ENCODE measurements at places on chromosomes 7 and 10.

DNA sequence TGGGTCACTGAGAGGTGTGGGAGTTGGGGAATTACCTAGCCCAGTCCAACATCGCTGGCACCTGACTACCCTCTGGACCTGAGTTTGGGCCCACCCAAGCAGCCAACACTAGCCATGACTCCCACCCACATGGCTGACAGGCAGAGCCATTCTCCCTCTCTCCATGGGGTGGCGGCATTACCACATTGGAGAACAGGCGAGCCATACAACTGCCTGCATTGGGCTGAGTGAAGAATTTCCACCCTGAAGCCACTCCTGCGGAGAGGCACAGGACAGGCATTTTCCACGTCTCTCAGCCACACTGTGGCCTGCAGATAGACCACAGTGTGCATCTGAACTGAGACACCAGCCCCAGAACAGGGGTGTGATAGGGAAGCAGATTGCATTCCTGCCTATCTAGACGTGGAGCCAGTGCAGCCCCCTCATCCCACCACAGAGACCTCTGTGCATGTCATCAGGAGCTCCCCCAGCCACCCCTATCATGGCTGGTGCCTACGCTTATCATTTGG lies 58.2 kb upstream of the ANTXRL start:
- DNase-seq: peak; percentile 44

DNA sequence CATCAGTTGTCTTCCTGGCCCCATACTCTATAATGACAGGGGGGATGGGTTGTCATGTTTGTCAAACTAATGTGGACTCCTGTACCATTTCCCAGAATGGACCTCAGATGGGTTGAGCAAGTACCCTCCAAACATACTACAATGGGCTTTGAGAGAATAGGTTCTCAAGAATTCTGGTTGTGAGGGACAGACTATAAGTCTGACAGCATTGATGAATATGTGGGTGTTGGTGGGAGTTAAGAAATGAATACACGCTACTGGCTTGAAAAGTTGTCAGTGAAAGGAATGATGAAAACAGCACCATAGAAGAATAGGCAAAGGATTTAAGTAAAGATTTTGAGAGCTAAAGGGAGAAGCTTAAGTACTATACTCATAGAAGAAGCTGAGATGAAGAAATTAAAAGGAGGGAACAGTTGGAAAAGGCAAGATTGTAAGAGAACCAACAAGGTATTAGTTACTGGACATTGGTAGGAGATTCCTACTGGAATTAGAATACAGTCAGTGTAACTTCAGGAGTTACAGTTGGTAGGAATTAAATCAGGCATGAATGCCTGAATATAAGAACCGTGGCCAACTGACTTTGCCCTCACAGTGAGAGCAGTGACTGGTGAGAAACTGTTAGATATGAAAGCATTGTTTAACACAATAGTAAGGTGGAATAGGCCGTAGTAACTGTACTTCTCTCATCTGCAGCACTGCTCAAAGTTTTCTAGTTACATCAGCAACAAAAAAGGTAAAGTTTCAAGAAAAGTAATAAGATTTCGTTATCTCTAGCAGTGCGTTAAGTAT lies 86.3 kb downstream of the LCOR start:
- DNase-seq: no peak

- DNase-seq: peak; percentile 12
Measured at GRCh38 chr7:81990395-81990794, 220.5 kb upstream of the HGF start.

DNA sequence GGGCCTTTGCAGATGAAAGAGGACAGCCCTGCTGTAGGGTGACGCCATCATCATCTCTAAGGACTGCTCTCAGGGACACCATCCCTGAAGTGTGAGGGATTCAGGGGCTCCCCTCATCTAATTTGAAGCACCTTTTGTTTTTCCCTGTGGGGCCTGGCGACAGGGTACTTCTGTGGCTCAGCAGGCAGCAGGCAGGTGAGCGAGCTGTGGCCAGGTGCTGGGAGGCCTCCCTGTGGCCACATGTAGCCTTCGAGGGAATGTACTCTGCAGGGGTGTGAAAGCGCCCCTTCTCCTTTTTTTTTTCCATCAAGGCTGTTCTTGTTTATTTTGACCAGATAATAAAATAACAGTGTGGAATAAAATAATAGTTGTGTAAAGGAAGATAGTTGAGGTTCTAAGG lies 118.2 kb upstream of the DPP6 start:
- DNase-seq: no peak

GRCh38 chr7:130277763-130278643 lies 11.3 kb downstream of the CPA2 start:
- DNase-seq: peak; percentile 44

GRCh38 chr10:79615577-79615976 lies 4.8 kb downstream of the SFTPA1 start:
- no peak for DNase-seq

DNA sequence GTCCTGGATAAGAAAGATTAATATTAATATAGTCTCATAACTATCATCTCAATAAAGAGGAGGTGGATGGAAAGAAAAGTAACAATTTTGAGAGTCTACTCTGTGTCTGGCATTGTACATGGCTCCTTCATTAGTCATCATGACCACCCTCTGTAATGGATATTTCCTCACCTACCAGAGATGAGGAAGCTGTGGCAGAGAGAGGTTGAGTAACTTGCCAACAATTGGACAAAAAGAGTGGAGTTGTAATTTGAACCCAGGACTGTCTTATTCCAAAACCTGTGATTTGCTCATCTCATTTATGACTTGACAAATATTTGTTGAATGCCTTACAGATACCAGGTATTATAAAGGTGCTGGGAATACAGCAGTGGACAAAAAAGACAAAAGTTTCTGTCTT lies 2.1 kb upstream of the IDE start:
- no peak for DNase-seq

DNA sequence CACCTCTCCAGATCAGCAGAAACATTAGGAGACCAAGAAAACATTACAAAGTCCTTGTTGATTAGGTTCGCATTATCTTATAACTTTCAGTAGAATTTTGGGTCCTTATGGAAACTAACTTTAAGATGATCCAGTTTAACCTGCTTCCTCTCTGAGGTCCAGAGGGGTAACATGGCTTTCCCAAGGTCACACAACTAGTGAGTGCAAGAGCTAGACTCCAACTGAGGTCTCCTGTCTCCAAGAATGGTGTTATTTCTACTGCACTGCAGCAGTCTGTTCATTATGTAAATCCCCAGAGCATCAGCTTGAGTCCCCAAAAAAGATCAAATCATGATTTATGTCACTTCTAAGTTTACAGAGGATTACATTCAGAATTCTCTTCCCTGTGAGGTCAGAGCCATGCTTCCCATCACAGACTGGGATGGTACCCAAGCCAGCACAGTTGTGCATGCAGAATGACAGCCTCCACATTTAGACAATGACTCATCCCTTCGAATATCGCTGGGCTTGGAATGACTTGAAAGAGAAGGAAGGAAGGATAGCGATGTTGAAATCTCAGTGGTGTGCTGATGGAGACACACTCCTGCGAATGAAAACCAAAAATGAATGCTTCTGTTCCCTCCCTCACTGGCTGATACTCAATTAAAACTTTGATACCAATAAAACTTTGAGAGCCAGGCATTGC lies 163.1 kb upstream of the PLXNA4 start:
- DNase-seq: no peak

DNA sequence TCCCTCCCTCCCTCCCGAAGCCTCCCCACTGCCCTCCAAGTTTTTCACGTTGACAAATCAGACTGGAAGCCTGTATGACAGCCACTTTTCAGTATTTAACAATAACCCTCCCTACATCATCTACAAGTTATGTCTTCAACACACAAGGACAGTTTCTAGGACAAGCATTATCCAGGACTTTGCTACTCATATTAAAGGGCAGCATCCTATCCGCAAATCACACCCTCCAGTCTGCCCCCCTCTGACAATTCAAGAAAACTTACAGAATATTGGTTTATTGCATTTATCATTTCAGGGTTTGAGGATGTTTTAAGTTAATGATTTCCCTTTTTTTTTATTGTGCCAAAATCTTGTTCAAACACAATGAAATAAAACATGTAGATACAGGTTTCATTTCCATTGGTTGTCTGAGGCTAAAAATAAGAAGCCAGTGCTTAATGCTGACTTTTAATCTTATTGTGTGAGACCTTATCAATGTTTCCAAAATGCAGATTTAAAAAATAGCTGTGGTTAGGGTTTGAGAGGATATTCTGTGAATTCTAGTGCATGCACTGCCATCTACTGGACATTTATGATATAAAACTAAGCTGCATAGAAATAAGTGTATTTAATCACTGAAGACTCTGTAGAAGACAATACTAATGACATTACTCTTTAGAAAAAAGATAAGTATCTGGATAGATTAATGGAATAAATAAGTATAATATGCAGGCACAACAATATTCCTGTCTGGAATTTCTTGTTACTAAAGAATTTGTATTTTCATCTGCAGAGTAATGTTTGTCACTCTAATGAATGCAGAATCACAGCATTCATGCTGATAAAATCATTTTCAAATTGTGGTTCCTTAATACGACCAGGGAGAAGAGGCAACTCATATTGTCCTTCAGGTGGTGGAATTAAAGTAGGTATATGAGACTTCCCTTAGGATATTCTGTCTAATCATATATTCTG lies 64.1 kb downstream of the CAV1 start:
- DNase-seq: peak; percentile 44

- no peak for DNase-seq
Measured at GRCh38 chr7:16694806-16695205, 48.8 kb downstream of the BZW2 start.

DNA sequence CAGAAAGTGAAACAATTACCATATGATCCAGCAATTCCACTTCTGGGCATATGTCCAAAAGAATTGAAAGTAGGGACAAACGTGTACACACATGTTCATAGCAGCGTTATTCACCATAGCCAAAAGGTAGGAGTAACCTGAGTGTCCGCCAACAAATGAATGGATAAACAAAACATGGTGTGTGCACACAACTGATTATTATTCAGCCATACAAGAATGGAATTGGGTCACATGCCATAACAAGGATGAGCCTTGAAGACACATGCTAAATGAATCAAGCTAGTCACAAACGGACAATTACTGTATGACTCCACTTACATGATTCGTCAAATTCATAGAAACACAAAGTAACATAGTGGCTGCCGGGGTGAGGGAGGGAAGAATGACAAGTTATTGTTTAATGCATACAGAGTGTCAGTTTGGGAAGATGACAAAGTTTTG lies 4.1 kb upstream of the OIT3 start:
- DNase-seq: no peak

DNA sequence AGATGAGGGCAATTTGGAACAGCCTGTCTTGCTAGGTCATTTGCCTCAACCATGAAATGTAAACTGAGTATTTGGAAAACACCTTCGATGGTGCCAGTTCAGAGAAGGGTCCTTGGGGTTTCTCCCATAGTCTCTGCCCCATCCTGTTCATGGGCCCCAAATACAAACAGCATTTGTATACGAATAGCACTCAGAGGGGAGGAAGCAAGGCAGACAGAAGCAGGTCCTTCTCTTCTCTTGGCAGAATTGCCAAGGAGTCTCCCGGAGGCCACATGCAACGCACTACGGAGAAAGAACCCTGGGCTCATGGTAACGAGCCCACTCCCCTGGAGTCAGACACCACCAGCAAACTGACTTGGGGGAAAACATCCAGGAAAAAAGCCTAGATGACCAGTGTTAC lies 162.1 kb downstream of the RAB11FIP2 start:
- no peak for DNase-seq

GRCh38 chr10:79107736-79108264 lies 39.0 kb downstream of the ZMIZ1 start:
- no peak for DNase-seq

All from HCT116 (cell line).